NCI-H187 (cell line): ENCODE measurements at places on chromosomes 6 and 20.

DNA sequence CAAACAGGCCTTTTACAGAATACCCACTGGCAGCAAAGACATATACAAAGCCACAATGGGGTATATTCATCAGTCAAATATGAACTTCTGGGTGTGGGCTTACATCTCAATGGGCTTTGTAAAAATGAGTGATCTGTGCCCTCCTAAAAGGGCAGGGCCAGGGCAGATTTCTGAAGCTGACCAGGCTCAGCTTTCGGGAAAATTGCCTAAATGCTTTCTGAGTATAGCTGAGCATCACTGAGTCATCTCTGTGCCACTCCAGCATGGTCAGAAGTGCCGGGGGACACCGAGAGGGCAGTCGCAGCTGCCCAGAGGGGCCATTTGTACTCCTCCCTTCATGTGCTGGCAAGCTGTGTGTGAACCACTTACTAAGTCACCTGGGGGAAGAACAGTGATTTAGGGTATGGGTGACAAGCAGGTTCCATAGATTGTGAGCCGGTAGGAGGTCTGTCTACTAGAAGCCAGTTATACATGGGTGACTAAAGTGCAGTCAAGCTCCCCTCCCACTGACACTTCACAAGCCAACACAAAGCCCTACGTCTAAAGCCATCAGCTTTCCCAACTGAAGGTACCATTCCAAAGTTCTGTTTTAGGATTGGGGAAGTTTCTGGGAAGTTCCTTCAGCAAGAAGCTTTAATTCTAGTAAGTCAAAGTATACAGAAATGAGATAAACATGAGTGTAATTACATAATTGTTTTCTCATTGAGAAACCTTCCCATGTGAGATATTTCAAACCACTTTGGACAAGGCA, 147.6 kb upstream of the TAB2 start:
- DNase-seq, result no peak

GRCh38 chr6:12069891-12070529, 57.9 kb downstream of the HIVEP1 start:
- DNase-seq, result no peak

GRCh38 chr6:78551361-78551760, 316.0 kb upstream of the IRAK1BP1 start:
- DNase-seq, result no peak

DNA sequence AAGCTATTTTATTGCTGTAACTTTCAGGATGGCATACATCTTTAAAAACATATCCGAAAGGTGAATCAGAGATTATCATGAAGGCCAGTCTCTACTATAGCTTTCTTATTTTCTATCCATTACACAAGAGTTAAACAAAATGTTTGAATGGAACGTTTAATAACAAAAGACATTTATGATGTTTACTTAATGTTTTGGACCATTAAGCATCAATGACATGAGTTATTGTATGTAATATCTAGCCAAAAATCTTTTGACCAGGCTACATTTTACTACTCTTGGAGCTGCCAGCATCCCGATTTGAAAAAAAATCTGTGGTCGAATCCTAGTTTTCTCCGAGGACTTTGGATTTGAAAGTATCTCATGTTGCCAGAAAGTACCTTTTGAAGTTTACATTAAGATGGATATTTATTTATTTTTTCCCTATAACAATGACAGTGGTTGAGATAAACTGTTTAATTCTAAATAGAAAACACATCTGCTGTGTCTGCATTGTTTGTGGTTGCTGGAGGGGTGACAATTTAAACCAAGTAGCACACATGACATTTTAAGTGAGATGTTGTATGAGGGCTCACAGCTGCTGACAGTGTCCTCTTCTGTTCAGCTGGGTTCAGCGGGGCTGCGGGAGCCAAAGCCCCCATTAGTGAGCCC, 293.7 kb upstream of the TCF21 start:
- no peak for DNase-seq

- no peak for DNase-seq
Measured at GRCh38 chr6:23696992-23697391, 429.0 kb upstream of the NRSN1 start.

- no peak for DNase-seq
Measured at GRCh38 chr6:138440758-138441357, 36.8 kb downstream of the HEBP2 start.

- DNase-seq, result no peak
Measured at GRCh38 chr6:13288969-13289391, 39.4 kb downstream of the TBC1D7 start.

DNA sequence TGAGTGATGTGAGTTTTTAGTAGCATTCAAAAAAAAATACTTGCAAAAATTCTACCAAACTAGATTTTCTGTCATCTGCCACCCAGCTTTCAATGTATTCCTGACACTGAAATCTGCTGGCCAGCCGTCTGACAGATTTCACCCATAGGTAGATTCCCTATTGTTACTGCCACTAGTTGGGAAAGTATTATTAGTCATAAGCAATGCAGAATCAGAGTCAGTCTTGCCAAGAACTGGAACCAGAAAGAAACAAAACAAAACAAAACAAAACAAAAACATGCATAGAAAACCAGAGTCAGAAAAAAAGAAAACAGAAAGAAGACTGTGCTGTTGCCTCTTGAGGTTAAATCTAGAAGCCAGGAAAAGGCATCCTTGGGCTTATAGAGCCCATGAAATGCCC, 293.1 kb upstream of the KCNQ5 start:
- DNase-seq, result no peak

DNA sequence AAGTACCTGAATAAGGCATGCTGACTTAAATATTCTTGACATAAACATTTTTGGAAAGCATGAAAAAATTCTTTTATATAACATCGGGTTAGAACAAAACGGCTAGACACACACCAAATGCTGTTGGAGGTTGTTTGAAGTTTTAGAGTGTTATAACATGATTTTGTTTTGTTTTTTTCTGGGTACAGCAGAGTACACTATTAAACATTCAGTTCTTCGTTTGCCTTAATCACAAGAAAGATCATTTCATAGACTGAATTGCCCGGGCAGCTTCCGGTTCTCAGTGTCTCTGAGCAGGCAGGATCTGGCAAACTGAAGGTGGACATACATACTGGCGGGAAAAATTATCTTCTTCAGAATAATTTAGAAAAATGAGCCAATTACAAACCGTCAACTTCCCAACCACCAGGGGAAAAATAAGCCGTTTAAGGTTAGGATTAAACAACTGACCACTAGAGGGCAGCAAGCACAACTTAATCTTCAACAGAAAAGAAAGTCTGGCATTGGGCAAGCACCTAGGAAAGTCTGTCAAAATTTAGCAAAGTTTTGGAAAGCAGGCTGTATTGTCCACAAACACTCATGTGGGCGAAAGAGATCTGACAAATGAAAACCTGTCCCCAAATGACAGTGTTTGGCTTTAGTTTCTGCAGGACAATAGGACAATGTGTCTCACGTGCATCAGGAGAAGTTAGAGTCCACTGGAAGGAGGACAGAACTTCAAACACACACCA, 15.0 kb downstream of the ZNF217 start:
- DNase-seq, result peak; percentile 31

- no peak for DNase-seq
Measured at GRCh38 chr6:108074057-108074358, 533 bp downstream of the OSTM1 start.

DNA sequence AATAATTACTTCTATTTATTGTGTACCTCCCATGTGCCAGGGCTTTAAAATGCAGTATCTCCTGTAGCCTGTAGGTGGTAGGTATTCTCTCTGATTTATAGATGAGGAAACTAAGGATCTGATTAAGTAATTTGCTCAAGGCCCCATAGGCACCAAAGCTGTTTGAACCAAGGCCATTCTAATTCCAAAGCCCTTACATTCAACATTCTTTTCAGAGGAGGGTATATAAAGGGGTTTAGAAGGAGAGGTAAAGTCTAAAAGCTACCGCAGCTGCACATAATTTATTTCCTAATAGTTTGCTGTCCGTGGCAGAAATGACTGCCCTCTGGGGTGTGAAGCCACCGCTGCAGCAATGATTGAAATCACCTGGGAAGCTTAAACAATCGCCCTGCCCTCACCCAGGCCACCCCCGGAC, 95.0 kb upstream of the FAM8A1 start:
- DNase-seq, result no peak

DNA sequence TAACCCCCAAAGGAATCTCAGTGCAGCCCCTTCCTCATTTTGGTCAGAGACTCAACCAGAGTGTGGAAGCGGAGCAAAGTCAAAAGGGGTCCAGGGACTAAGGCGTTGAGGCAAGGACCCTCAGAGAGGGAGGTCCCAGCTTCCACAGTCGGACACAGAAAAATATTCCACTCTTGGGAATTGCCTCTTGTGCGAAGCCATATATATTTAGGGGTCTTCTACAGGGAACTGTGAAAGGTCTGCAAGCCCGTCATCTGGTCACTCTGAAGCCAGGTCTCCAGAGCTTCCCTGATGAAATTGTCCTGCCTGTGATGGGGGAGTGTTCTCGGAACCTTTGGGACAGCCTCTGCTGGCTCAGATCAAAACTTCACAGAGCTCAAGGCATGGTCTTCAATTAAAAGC, 160.8 kb downstream of the TBXT start:
- DNase-seq, result no peak

DNA sequence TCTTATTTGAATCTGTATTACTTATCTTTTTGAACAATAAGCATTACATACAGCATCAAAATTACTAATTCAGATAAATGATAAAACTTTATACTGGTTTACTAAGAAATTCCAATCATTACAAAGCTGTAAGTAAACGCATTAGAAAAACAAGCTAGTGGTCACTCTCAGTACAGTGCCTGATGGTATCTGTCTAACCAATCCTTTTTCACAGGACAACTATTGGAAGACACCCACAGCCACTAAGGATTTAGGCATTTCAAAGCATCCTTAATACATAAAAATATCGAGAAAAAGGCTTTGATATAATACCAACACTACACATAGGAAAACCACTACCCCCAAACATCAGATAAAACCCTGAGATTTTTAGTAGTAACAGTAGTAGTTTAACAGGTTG, 2.6 kb downstream of the CD164 start:
- no peak for DNase-seq

- DNase-seq, result no peak
Measured at GRCh38 chr20:39849664-39850063, 839.4 kb downstream of the MAFB start.

- no peak for DNase-seq
Measured at GRCh38 chr6:159513914-159514313, 179.1 kb downstream of the SOD2 start.

DNA sequence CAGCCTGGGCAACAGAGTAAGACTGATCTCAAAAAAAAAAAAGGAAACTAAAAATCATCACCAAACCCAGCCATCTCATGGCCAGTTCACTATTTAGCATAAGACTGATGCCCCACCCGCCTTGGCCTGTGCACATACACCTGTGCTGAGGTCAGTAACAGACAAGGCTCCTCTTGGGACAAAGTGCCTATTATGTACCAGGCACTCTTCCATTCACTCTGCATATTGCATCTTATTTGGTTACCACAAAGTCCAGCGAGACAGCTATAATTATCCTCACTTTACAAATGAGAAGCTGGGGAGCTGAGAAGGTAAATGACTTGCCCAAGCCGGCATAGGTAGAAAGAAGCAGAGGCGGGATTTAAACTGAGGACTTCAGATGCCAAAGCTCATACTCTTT, 3.8 kb downstream of the PTPRT start:
- DNase-seq, result no peak

DNA sequence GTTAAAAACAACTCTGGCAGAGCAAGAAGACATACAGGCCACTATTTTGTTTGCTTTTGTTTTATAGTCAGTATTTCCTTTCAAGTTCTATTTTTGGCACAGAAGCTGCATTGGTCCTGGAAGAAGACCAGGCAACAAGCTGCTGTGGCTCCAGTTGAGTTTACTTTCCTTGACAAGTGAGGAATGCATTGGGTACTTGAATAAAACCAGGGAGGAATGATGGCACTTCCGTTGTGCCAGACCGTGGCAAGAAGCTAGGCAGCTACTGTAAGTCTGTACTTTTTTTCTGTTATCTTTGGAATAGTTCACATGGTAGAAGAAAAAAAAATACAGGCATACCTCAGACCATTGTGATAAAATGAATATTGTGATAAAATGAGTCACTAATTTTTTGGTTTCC, 66.3 kb downstream of the NCOA3 start:
- peak; percentile 30 for DNase-seq

DNA sequence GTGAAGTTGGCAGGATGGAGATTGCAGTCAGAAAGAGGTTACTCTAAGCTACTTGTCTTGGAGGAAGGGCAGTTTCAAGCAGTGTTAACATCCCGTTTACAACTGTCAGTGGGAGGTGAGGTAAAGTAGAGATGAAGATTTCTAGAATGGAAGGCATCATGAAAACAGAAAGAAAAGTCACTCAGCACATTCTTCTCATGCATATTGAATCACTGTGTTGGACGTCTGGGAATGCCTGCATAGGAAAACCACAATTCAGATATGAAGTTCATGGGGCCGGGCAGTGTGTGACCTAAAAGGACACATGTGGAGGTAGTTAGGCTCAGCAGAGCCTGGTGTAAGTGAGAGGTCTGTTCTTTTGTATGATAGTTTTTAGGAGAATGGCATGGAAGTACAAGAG, 73.5 kb upstream of the LAMP5 start:
- no peak for DNase-seq
